ENCODE measurements at places on chromosomes 13 and 19. TPM values are rescaled to one million over a fixed set of nuclear protein-coding genes. Genes with fewer than 3 reads are reported as not detected.

COL4A2 gene
- 334 TPM for total RNA-seq

ZNF729 gene
- 0.30 TPM for total RNA-seq

ZIC2 gene
- total RNA-seq = 75.9 TPM

C3 gene
- total RNA-seq = 72.9 TPM

ZNF569 gene
- total RNA-seq = 14.1 TPM

ANKLE1 gene
- total RNA-seq = 0.61 TPM

HPN gene
- total RNA-seq = 0.20 TPM

ABCA7 gene
- 14.5 TPM for total RNA-seq

GRCh38 chr13:29548722-29549121 lies 46.8 kb downstream of the SLC7A1 start:
- H3K27ac ChIP-seq = no peak overlapping the region
- H3K4me1 ChIP-seq = peaks cover 11% of the 10 kb centered on the region
- no peak for DNase-seq

- H3K4me3 ChIP-seq = no peak overlapping the region
- peaks cover 16% of the 10 kb centered on the region for H3K4me1 ChIP-seq
- no peaks in the 10 kb centered on the region for H3K27me3 ChIP-seq
- no peaks in the 10 kb centered on the region for H3K36me3 ChIP-seq
- no peak for DNase-seq
These were observed 3.3 kb downstream of the MTIF3 start for GRCh38 chr13:27446986-27447583.

DNA sequence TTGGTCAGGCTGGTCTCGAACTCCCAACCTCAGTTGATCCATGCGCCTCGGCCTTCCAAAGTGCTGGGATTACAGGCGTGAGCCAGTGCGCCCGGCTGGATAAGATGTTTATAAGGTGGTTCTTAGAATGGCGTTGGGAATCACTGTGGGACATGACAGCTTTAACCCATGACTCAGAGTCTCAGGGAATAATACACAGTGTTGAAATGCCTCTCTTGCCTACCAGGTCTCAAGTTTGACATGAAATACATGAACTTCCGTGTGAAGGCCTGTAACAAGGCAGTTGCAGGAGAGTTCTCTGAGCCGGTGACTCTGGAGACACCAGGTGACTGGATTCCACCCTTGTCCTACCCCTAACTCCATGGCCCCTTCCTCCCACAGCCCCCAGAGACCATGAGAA lies 12.6 kb downstream of the FSD1 start:
- no peaks in the 10 kb centered on the region for H3K4me1 ChIP-seq
- H3K27me3 ChIP-seq = no peaks in the 10 kb centered on the region
- H3K36me3 ChIP-seq = peaks cover 67% of the 10 kb centered on the region

DNA sequence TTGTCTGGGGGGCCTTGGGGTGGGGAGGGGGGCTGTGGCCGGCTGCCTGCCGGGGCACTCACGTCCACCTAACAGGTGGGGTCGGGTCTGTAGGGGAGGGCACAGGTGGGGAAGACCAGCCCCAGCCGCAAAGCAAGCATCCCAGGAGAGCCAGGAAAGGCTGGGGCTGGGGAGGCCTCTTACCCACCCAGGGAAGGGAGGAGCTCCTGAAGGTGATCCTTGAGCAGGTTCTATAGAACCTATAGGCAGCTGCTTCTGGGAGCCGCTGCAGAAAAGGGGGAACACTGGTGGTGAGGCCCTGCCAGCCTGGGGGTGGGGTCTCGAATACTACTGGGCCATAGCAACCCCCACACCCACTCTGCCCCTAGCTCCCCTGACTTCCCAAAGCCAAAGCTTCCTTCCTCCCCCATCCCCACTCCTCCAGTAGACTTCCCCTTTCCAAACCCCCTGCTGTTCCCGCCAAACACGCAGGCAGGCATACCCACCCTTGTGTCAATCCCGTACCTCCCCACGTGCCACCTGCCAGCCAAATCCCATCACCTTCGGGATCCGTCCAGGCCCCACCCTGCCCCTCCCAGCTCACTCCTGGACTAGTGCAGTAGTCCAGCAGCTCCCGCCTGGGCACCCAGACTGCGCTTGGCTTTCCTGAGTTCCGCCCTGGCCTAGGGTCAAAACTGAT lies 5.6 kb downstream of the KLF16 start:
- no peaks in the 10 kb centered on the region for H3K27me3 ChIP-seq
- H3K36me3 ChIP-seq = peaks cover 22% of the 10 kb centered on the region
- H3K4me3 ChIP-seq = peak overlapping the region; percentile 27
- peak overlapping the region; percentile 69 for H3K27ac ChIP-seq

- no peaks in the 10 kb centered on the region for H3K27me3 ChIP-seq
- peak overlapping the region; percentile 13 for H3K27ac ChIP-seq
- no peaks in the 10 kb centered on the region for H3K36me3 ChIP-seq
- no peak overlapping the region for H3K4me3 ChIP-seq
- no peak for DNase-seq
These were observed 705.3 kb downstream of the GPC5 start for GRCh38 chr13:92103689-92104153.

- no peak for DNase-seq
- no peak overlapping the region for H3K27ac ChIP-seq
- H3K4me1 ChIP-seq = peaks cover 16% of the 10 kb centered on the region
- H3K36me3 ChIP-seq = no peaks in the 10 kb centered on the region
- peak overlapping the region; percentile 35 for H3K4me3 ChIP-seq
- H3K27me3 ChIP-seq = peaks cover 6% of the 10 kb centered on the region
These were observed 45.7 kb upstream of the ZNF730 start for GRCh38 chr19:23071147-23071511.

DNA sequence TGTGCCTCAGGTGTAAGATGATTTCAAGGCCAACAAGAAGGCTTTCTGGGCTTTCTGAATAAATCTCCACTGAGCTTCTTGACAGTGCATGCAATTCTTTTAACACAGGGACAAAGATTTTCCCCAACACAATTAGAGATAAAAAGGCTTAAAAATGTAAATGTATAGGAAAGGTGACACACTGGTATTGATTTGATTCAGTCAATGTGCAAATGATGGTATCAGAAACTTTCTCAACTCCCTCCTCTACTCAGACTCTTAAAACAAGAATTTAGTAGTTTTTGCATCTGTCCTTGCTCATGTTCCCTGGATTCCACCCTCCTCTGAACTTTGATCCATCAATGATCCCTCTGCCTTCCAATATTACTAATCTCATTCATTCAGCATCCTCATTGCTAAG lies 111.6 kb upstream of the FNDC3A start:
- H3K4me3 ChIP-seq = no peak overlapping the region
- no peaks in the 10 kb centered on the region for H3K27me3 ChIP-seq
- no peak for DNase-seq
- H3K36me3 ChIP-seq = no peaks in the 10 kb centered on the region
- H3K27ac ChIP-seq = no peak overlapping the region

GRCh38 chr13:105972306-105972721 lies 563.1 kb downstream of the EFNB2 start:
- H3K27me3 ChIP-seq = no peaks in the 10 kb centered on the region
- H3K36me3 ChIP-seq = no peaks in the 10 kb centered on the region
- no peak for DNase-seq
- no peaks in the 10 kb centered on the region for H3K4me1 ChIP-seq
- H3K27ac ChIP-seq = no peak overlapping the region

DNA sequence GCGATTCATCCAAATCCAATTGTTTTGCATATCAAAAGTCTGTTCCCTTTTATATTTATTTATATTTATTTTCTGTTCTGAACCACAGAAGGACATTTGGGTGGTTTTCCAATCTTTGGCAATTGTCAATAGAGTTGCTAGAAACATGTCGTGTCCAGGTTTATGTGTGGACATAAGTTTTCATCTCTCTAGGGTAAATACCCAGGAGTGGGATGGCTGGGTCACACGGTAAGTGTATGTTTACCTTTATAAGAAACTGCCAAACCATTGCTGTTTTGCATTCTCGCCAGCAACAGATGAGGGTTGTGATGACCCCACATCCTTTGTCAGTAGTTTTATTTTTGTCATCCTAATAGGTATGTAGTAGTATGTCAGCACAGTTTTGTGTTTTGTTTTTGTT lies 12.5 kb downstream of the AP1M1 start:
- no peak overlapping the region for H3K4me3 ChIP-seq
- no peak for DNase-seq
- H3K27me3 ChIP-seq = no peaks in the 10 kb centered on the region
- H3K36me3 ChIP-seq = peaks cover 58% of the 10 kb centered on the region

Data from spinal cord (tissue), 10 donors.